ENCODE measurements at places on chromosomes 1 and 21.

- no peak for DNase-seq
These were observed 45.9 kb downstream of the FAAP20 start for GRCh38 chr1:2148691-2149090.

GRCh38 chr21:14864211-14865021, 200.4 kb downstream of the NRIP1 start:
- no peak for DNase-seq

GRCh38 chr1:22470227-22470626, 18.6 kb downstream of the ZBTB40 start:
- no peak for DNase-seq

GRCh38 chr1:34900775-34901502, 28.5 kb downstream of the DLGAP3 start:
- DNase-seq: no peak
